ENCODE measurements at places on chromosomes 7 and 10. TPM values are rescaled to one million over a fixed set of nuclear protein-coding genes. Genes with fewer than 3 reads are reported as not detected.

- no peak for DNase-seq
- H3K36me3 ChIP-seq, result peaks cover 6% of the 10 kb centered on the region
- peaks cover 81% of the 10 kb centered on the region for H3K4me1 ChIP-seq
- peak overlapping the region; percentile 81 for H3K4me3 ChIP-seq
Measured at GRCh38 chr10:71771204-71771603, 2.1 kb downstream of the VSIR start.

GRCh38 chr10:133024704-133025557 lies 62.8 kb upstream of the ADGRA1 start:
- no peaks in the 10 kb centered on the region for H3K36me3 ChIP-seq
- H3K4me1 ChIP-seq, result no peaks in the 10 kb centered on the region
- H3K27me3 ChIP-seq, result peaks cover 84% of the 10 kb centered on the region

DNA sequence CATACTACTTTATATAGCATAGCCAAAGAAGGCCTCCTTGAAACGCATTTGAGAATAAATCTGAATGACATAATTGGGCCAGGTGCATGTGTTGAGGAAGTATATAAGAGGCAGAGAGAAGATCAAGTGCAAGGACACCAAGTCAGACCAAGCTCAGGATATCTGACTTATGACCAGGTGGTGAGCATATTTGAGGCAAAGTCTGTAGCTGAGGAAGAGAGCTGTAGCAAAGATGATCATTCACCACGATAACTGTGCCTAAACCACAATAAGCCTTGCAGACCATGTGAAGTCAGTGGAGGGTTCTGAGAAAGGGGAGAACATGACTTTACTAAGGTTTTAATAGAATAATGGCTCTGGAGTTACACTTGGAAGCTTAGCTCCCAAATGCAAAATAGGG lies 292.3 kb downstream of the SORCS1 start:
- no peak overlapping the region for H3K4me3 ChIP-seq
- H3K27me3 ChIP-seq, result no peaks in the 10 kb centered on the region
- DNase-seq, result no peak
- no peaks in the 10 kb centered on the region for H3K4me1 ChIP-seq

DNA sequence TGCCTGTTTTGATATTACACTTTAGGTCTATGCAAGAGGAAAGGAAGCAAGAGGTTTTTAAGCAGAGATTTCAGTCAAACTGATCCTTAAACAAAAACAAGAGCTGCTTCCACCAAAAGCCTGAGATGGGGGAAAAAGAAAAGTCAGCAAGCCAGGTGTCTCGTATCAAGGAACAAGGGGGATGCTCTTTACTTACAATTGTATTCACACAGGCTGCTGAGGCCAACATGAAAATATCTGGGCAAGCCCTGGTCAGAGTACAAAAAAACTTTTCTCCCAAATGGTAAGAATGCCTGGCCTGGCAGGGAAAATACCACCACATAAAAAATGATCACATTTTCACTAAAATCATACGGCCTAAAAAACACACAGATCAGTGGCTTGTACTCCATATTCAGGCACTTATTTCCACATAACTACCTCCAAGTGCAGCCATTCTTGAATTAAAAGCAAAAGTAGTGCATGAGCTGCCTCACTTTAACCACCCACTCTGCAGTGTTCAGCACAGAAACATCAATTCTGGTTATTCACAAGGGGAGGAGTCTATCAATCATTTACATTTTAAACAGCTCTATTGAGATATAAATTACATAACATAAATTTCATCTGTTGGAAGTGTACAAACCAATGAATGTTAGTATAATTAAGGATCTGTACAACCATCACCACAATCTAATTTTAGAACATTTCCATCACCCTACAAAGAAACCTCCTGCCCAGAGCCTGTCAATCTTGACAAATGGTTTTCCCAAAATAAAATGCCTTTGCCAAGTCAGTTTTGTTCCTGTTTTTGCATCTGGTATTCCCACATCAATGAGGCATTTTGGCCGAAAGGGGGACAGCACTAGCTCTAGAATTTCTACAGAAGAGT lies 70.2 kb downstream of the GRB10 start:
- H3K27ac ChIP-seq, result no peak overlapping the region
- H3K4me3 ChIP-seq, result no peak overlapping the region
- 0 out of 2 replicates have a peak, but pooled peaks cover 4% of the 10 kb centered on the region for H3K36me3 ChIP-seq
- no peak for DNase-seq
- peaks cover 68% of the 10 kb centered on the region for H3K4me1 ChIP-seq

DNA sequence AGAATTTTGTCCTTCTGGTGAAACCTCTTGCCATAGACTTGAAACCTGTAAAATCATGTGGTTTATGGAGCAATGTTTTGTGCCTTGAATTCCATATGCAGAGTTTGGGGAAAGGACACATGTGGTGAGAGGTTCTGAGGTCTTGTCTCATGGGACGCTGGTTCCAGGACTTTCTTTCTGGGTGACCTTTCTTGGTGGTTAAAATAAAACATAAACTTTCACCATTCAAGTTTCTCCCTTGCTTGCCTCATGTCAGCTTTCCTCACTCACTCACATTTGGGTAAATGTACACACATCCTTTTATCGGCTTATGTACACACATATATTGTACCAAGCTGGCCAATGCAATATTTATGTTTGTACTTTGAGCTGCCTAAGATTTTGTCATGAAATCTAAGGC lies 144.9 kb upstream of the CELF2 start:
- no peak for DNase-seq
- H3K4me1 ChIP-seq, result no peaks in the 10 kb centered on the region
- no peak overlapping the region for H3K4me3 ChIP-seq
- H3K27me3 ChIP-seq, result no peaks in the 10 kb centered on the region

DNA sequence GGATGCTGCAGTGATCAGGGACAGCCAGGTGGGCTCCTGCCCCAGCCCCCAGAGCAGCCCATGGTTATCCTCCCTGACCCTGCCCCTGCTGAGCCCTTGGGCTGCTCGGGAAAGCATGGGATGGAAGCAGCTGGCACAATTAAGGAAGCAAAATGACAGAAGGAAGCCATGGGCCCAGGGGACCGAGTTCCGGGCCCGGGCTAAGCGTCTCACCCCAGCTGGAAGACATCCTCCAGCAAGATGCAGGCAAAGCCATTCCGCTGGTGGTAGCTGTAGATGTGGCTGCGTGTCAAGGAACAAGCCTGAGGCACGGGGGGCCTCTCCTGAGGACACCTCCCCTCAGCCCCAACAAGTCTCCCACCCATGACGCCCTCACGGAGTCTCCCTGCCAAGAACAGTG lies 1.1 kb downstream of the ATG9B start:
- no peak for DNase-seq
- no peak overlapping the region for H3K27ac ChIP-seq
- peaks cover 45% of the 10 kb centered on the region for H3K4me1 ChIP-seq
- H3K27me3 ChIP-seq, result no peaks in the 10 kb centered on the region
- no peak overlapping the region for H3K4me3 ChIP-seq

DNA sequence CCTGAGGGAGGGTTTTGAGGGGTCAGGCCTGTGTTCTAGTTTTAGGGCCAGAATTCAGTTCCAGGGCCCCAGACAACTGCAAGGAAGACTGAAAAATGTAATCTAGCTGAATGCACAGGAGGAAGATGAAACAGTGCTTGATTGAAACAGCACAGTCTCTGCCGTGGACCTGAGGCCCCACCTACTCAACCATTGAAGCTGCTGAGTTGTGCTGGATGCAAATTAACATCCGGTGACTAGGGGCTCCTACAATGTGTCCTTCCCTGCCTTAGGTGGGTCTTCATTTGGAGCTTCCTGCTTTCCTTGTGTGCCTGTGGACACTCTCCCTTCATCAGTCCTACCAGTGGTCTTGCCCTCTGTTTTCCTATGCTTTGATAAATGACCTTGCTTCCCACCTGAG lies 5.7 kb downstream of the GLRX3 start:
- H3K4me1 ChIP-seq, result no peaks in the 10 kb centered on the region
- no peaks in the 10 kb centered on the region for H3K36me3 ChIP-seq
- H3K4me3 ChIP-seq, result no peak overlapping the region
- no peaks in the 10 kb centered on the region for H3K27me3 ChIP-seq

GRCh38 chr10:57815949-57816348 lies 451.7 kb downstream of the IPMK start:
- H3K4me3 ChIP-seq, result no peak overlapping the region
- DNase-seq, result no peak
- H3K27ac ChIP-seq, result no peak overlapping the region
- H3K36me3 ChIP-seq, result no peaks in the 10 kb centered on the region
- H3K27me3 ChIP-seq, result no peaks in the 10 kb centered on the region
- no peaks in the 10 kb centered on the region for H3K4me1 ChIP-seq

DNA sequence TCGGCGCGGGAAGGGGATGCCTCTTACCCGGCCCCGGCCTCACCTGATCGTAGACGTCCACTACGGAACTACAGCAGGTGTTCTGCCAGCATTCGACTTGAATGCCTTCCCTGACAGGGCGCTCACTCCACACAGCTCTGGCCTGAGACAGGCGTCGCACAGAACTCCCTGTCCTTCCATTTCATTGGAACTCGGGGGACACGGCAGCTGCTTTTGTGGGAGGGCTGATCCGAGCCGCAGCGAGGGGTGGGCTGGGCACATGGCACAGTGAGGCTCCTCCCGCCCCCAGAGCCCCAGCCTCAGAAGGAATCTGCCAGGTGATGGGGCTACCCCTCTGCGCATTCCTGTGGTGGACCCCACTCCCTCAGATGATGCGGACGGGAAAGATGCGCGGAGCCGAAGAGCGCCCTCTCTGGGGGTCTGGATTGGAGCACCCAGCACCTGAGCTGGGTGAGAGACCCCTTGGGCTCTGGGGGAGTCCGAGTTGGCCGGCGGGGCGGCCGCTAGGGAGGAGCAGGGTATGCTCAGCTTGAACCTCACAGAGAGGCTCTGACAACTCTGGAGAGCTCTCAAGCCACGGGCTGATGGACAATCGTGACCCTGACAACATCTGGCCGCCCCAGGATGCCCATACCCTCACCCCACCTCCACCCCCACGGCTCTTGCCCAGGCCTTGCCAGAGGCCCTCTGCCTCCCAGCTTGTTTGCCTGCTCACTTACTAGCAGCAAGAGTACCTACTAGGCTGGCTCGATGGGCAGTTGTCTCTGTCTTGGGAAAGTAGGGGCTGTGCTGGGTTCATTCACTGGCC lies 36.6 kb downstream of the RASGEF1A start:
- H3K27ac ChIP-seq, result no peak overlapping the region
- DNase-seq, result no peak
- no peak overlapping the region for H3K4me3 ChIP-seq
- no peaks in the 10 kb centered on the region for H3K36me3 ChIP-seq
- H3K27me3 ChIP-seq, result peaks cover 15% of the 10 kb centered on the region

GRCh38 chr7:155677688-155678087 lies 33.2 kb downstream of the RBM33 start:
- no peak for DNase-seq
- H3K4me1 ChIP-seq, result no peaks in the 10 kb centered on the region
- H3K27ac ChIP-seq, result no peak overlapping the region
- no peaks in the 10 kb centered on the region for H3K27me3 ChIP-seq

DNA sequence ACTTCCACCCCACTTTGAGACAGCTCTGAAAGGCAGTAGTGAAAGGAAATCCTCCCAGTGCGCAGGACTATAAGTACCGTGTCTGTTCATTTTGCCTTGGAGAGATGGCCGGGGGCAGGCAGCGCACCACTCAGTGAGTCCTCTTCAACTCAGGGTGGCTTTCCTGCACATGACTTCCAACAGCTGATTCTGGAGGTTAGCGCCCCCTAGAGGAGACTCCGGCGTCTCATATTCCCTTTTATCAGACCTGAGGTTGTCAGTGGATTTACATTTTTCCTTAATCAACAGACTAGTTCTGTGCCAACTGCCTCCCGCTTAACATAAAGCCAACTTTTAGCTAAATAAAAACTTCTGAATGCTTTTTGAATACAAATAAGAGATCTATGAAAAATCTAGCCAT lies 101.0 kb downstream of the HERPUD2 start:
- no peaks in the 10 kb centered on the region for H3K4me1 ChIP-seq
- H3K36me3 ChIP-seq, result no peaks in the 10 kb centered on the region
- no peak overlapping the region for H3K4me3 ChIP-seq

GRCh38 chr10:79133416-79133815 lies 64.7 kb downstream of the ZMIZ1 start:
- H3K4me1 ChIP-seq, result peaks cover 21% of the 10 kb centered on the region
- H3K36me3 ChIP-seq, result no peaks in the 10 kb centered on the region
- no peak overlapping the region for H3K4me3 ChIP-seq
- no peaks in the 10 kb centered on the region for H3K27me3 ChIP-seq
- H3K27ac ChIP-seq, result no peak overlapping the region
- DNase-seq, result no peak

GRCh38 chr10:52379287-52379686 lies 65.2 kb downstream of the DKK1 start:
- peaks cover 10% of the 10 kb centered on the region for H3K4me1 ChIP-seq
- DNase-seq, result no peak
- H3K4me3 ChIP-seq, result no peak overlapping the region
- H3K36me3 ChIP-seq, result no peaks in the 10 kb centered on the region
- H3K27me3 ChIP-seq, result no peaks in the 10 kb centered on the region

- H3K4me1 ChIP-seq, result no peaks in the 10 kb centered on the region
- no peak for DNase-seq
- peaks cover 77% of the 10 kb centered on the region for H3K27me3 ChIP-seq
- no peak overlapping the region for H3K4me3 ChIP-seq
- H3K27ac ChIP-seq, result no peak overlapping the region
Measured at GRCh38 chr10:48819783-48820182, 119.9 kb downstream of the LRRC18 start.

- H3K36me3 ChIP-seq, result no peaks in the 10 kb centered on the region
- H3K4me3 ChIP-seq, result peak overlapping the region; percentile 74
- no peak for DNase-seq
- peaks cover 25% of the 10 kb centered on the region for H3K4me1 ChIP-seq
- no peak overlapping the region for H3K27ac ChIP-seq
Measured at GRCh38 chr10:119104654-119105015, 722 bp downstream of the DENND10 start.

DNA sequence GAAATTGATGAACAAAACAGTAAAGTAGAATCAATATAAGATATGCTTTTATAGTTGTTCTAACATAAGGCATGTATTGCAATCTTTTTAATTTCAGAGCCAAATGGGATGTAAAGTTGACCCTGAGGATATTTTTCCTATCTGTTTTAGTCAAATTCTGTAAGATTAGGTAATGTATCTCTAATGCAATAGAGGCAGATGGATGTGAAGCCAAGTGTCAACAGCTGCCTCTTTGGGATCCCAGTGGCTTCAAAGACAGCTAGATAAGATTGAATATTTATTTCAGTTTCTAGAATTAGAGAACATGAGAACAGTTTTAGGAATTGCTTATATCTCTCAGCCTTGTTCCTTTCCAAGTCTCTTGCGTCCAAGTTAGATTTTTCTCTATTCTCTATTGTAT lies 208.3 kb downstream of the DNAJB9 start:
- no peaks in the 10 kb centered on the region for H3K4me1 ChIP-seq
- no peak for DNase-seq
- H3K4me3 ChIP-seq, result no peak overlapping the region
- H3K27me3 ChIP-seq, result no peaks in the 10 kb centered on the region
- no peaks in the 10 kb centered on the region for H3K36me3 ChIP-seq
- H3K27ac ChIP-seq, result no peak overlapping the region

The PTN gene
- total RNA-seq, result 4.5 TPM

The ANKRD2 gene
- total RNA-seq, result 8.4 TPM

The TMEM184A gene
- total RNA-seq, result 21.4 TPM

The ZNF282 gene
- total RNA-seq, result 35.9 TPM
